Heart right ventricle (tissue), 16 donors: ENCODE measurements at places on chromosomes 2 and 18. TPM values are rescaled to one million over a fixed set of nuclear protein-coding genes. Genes with fewer than 3 reads are reported as not detected.

Gene MDH1B
- total RNA-seq: 0.97 TPM

Gene SULT1C2
- 1.1 TPM for total RNA-seq

Gene COL3A1
- 66.3 TPM for total RNA-seq

Gene IL36B
- total RNA-seq: not detected

Gene GULP1
- 5.7 TPM for total RNA-seq

Gene HNMT
- total RNA-seq: 10.8 TPM

Gene CEBPZOS
- total RNA-seq: 63.2 TPM

Gene AGXT
- total RNA-seq: not detected

Gene RIT2
- total RNA-seq: not detected

Gene ANKRD62
- not detected for total RNA-seq

Gene TCF23
- total RNA-seq: not detected

Gene COL4A4
- 3.9 TPM for total RNA-seq

Gene RAMP1
- 96.6 TPM for total RNA-seq

Gene FOXD4L1
- not detected for total RNA-seq

Gene FBXO15
- 0.38 TPM for total RNA-seq

Gene ADD2
- 5.7 TPM for total RNA-seq

Gene UGT1A7
- total RNA-seq: not detected

Gene DNAJC5G
- total RNA-seq: 1.8 TPM

Gene G6PC2
- total RNA-seq: 0.07 TPM

Gene CAPG
- total RNA-seq: 7.1 TPM

Gene RBKS
- 5.2 TPM for total RNA-seq

Gene TGFA
- total RNA-seq: 0.28 TPM

Gene GPR17
- not detected for total RNA-seq

Gene ALLC
- not detected for total RNA-seq

Gene ZSCAN30
- total RNA-seq: 15.9 TPM

Gene GNLY
- total RNA-seq: 3.5 TPM

Gene NT5DC4
- not detected for total RNA-seq

Gene PLCD4
- total RNA-seq: 1.4 TPM

Gene UPP2
- total RNA-seq: not detected

Gene TFCP2L1
- total RNA-seq: 0.06 TPM

Gene REG3G
- not detected for total RNA-seq

Gene GPR75
- 0.61 TPM for total RNA-seq

Gene CIB4
- not detected for total RNA-seq

Gene APOB
- 45.4 TPM for total RNA-seq
